ENCODE measurements at places on chromosomes 16 and 17.

- DNase-seq: no peak
Measured at GRCh38 chr16:73057291-73058210, 9.6 kb upstream of the ZFHX3 start.

DNA sequence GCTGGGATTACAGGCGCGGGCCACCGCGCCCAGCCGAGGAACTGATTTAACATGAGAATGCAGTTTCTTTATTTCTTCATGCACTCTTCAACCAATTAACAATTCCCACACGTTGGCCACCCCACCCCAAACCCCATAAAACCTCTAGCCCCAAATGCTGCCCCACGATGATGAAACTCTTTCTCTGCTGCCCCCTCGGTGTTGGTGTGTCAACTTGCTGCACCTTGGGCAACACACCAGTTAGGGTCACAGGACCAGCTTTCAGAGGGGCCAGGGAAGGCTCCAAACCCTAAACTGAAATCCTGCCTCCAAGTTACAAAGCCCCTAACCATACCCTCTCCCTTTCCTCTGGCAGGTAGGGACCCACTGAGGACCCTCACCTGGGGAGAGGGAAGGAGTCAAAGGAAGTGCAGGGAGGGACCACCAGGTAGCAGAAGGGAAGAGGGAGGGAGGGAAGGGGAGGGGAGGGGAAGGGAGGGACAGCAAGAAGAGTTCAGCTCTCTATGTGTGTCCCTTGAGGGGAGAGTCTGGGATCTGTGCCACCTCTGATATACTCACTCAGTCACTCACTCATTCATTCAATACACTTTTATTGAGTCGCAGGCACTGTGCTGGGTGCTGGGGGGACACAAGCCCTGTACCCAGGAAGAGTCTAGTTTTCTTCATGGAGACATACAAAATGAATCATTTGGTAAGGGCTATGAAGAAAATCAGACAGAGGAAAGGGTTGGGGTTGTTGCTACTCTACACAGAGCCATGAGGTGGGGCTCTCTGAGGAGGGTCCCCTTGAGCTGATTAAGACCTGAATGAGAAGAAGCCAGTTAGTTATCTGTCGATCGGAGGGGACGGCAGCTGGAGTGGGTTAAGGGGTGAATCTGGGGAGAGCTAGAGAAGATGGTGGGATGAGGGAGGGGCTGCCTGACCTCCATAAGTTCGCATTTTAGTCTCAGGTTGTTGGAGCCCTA, 3.9 kb downstream of the PLXDC1 start:
- no peak for DNase-seq

GRCh38 chr17:27651411-27652345, 20.7 kb downstream of the LGALS9 start:
- DNase-seq: peak; percentile 56

DNA sequence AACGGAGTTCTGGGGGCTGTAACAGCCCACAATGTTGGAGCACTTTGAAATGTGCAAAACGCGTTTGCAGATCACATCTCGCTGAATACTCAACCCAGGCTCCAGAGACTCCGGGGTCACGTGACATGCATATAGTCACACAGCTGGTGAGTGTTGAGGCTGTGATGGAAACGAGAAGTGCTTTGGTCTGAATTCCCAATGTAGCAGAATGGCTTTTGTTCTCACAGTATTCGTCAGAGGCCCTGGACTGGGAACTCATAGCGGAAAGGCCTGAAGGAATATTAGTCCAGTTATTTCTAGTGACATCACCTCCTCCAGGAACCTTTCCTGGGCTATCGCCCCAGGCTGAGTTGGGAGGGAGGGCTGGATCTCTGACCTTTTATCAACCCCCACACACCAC, 95.8 kb upstream of the CRHR1 start:
- no peak for DNase-seq

DNA sequence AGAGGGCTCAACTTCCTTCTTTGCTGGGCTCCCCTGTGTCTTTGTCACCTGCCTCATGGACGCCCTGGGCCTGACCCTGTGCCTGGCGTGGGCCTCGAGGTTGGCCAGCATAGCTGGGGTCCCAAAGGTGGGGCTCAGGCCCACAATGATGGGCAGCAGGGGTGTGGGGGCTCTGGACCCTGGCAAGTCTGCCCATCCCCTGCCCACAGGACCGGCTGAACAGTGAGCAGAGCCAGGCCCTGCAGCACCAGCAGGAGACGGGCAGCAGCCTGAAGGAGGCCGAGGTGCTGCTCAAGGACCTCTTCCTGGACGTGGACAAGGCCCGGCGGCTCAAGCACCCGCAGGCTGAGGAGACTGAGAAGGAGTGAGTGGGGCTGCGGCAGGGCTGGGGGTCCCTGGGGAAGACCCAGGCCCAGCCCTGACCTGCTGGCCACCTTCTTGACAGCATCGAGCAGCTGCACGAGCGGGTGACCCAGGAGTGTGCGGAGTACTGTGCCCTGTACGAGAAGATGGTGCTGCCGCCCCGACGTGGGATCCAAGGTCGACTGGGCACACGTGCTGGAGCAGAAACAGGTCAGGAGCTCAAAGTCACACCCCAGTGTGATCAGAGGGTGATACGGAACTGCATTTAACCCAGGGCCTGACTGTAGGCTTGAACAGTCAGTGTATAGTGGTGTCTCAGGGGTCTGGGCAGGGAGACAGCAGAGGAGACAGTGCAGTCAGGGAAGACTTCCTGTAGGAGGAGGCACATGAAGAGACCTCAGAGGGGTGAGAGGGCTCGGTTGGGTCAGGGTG, 3.8 kb downstream of the EVPLL start:
- no peak for DNase-seq

- DNase-seq: no peak
Measured at GRCh38 chr17:10127819-10128425, 70.5 kb downstream of the GAS7 start.

- DNase-seq: no peak
Measured at GRCh38 chr17:42850954-42851353, at the start of gene AOC3. AOC3 (plus strand) TSS chr17:42851199; CDS start chr17:42851344, 145 bp downstream.

GRCh38 chr16:9362050-9362449, 270.6 kb downstream of the HAPSTR1 start:
- no peak for DNase-seq

DNA sequence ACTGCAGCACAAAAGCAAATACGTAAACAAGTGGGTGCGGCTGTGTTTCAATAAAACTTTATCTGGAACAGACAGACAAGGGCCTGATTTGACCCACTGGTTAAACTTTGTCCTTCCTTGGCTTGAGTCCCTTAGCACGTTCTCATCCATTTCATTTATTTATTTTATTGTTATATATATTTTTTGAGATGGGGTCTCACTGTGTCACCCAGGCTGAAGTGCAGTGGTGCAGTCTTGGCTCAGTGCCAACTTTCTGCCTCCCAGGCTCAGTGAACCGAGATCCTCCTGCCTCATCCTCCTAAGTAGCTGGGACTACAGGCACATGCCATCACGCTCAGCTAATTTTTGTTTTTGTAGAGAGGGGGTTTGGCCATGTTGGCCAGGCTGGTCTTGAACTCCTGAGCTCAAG, 64.3 kb downstream of the MYH11 start:
- DNase-seq: no peak

DNA sequence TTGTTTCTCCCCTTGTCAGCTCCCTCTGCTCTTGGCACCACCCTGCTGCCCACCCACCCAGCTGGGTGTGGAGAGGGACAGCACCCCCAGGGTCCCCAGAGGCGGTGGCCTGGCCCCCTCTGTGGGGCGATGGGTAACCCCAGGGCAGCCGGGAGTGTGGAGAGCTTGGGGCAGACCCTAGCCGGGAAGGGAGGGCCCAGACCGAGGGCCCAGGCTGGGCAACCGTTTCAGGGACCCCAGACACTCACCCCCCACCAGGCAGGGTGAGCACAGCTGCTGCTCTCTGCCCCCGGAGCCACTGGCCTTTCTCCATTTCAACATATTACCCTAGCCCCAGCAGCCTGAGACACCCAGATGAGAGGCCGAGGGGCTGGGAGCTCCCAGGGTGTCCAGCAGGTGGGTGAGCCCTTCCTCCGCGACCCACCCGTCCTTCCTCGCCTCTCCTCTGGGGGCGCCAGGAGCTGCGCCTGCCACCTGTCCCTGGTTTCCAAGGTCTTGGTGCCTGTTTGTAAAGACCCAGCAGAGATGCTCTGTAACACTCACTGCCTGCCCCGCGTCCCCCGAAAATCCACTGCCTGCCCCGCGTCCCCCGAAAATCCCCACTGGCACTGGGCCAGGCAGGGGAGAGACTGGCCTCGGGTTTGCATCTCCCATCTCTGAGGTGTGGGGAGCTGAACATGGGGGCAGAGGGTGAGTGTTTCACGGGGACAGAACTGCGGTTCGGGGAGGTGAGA, 45.4 kb downstream of the BAHCC1 start:
- no peak for DNase-seq

Data from activated CD4-positive, alpha-beta T cell treated with anti-CD3 and anti-CD28 coated beads for 24 hours (primary cell).